ENCODE measurements at places on chromosomes 13 and 19. TPM values are rescaled to one million over a fixed set of nuclear protein-coding genes. Genes with fewer than 3 reads are reported as not detected.

Gene PLK5
- not detected for total RNA-seq

Gene CA11
- 11.3 TPM for total RNA-seq

Gene PSG6
- total RNA-seq = not detected

Gene NUDT19
- 13.6 TPM for total RNA-seq

Gene GZMM
- not detected for total RNA-seq

Gene ICAM5
- 0.16 TPM for total RNA-seq

Gene WDR87
- total RNA-seq = not detected

Gene PDX1
- total RNA-seq = not detected

Gene CKAP2
- total RNA-seq = 12.0 TPM

Gene SLC25A23
- 76.3 TPM for total RNA-seq

Gene KIRREL2
- 0.16 TPM for total RNA-seq

Gene CILP2
- total RNA-seq = 0.63 TPM

All from mesangial cell (primary cell).